Amygdala (tissue), 56 donors: ENCODE measurements at places on chromosomes 5 and 9.

DNA sequence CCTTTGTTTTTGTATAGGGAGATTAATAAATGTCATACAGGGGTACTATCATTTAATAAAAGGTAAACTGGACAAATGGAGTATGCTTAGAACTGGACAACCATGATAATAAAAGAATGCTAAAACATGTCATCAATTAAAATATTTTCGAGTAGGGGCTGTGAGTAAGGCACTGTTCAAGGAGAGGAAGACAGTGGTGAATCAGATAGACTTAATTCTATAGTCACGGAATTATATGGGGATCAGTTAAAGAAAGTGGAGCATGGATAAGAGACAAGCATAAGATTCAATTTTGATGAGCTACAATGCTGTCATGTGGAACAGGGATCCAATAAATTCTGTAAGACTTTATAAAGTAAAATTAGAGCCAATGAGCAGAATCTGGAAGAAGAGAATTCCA is 104.5 kb downstream of the HMHB1 start:
- DNase-seq, result no peak

GRCh38 chr9:89740722-89741121 is 135.9 kb downstream of the GADD45G start:
- DNase-seq, result no peak

DNA sequence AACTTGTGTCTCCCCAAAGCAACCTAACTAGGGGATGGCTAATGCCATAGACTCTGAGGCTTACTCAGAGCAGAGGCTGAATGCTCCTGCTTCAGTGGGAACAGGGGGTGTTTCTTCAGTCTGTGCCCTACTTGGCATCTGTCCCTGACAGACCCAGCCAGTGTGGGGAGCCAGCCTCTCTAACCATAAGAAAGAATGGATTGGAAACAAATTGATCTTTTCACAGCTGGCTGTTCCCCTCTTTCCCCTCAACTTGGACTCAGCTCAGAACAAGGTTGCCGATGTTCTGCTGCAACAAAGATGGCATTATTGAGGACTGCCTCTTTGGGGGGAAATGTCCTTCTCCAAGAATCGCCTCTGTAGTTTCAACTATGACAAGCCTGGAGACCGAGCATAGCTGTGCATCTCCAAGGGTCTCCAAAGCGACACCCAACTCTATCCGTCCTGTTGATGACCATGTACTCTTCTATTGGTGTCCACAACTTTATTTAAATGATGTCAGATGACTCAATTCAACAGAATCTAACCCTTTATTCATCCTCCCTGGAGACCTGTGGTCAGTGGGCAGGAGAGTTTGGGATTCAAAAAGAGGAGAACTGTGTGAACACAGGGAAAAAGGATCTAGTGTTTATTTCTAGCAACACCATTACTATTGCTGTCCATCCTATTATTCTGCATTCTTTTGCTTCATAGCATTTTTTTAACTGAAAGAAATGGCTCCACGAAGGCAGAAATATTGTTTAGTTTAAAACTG is 24.7 kb upstream of the TNC start:
- DNase-seq, result peak; percentile 46

DNA sequence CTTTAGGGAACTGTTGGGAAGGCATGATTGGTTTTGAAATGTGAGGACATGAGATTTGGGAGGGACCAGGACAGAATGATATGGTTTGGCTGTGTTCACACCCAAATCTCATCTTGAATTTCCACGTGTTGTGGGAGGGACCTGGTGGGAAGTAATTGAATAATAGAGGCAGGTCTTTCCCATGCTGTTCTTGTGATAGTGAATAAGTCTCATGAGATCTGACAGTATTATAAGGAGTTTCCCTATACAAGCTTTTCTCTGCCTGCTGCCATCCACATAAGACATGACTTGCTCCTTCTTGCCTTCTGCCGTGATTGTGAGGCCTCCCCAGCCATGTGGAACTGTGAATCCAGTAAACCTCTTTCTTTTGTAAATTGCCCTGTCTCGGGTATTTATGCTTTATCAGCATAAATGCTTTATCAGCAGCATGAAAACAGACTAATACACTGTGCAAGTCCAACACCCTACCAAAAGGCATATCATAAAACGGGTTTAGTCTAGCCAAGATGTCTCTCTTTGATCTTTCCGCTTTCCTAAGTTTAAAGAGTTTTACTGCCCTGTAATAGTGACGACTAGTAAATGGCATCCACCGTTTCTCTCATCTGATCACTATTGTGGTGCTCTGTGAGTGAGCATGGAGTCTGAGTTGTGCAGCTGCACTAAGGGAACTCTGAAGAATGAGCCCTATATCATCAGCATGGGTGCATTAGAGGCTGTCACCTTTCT is 12.9 kb upstream of the ZNF782 start:
- DNase-seq, result no peak

- no peak for DNase-seq
These were observed 108.4 kb upstream of the ALDH1B1 start for GRCh38 chr9:38284039-38284575.

DNA sequence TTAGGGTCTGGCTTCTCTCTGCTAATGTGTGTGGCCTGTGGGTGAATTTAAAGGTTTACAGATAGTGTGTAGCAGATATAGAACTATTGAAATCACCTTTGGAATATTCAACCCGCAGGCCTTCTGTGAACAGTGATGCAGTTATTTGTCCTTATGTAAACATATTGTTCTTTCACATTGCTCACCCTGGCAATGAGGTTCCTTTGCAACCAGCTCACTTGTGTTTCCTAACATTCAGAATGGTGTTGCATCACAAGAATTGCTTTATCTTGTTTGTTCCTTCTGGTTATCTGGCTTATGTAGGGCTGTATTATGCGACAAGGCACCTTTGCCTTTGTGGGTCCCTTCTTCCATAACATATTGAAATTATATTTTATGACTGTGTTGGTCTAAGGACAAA is 370.3 kb downstream of the NNT start:
- no peak for DNase-seq

DNA sequence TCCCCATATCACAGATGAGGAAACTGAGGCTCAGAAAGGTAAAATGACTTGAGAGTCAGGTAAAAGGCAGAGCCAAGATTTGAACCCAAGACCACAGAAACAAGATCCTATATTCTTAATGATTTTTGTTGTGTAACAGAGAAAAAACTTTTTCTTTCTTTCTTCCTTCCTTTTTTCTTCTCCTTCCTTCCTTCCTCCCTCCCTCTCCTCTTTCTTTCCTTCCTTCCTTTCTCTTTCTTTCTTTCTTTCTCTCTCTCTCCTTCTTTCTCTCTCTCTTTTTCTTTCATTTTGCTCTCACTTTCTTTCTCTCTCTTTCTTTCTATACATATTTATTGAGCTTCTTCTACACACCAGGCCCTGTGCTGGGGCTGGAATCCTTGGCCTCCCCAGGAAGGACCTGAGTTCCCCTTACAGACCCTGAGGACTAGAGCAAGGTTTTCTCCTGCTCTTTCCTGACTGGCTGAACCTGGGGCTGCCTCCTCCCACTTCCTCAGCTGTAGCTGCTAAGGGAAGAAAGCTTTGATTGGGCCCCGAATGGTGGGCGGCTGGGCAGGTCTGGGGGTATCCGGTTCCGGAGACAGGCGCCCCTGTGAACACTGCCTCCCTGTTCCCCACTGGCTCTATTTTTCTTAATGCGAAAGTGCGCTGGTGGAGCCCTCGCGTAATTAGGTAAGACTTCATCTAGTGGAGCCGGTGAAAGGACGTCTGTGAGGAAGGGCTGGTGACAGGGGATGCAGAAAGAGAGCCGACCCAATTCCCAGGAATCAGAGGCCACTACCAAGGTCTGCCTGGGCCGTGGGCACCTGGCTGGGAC is 27.4 kb upstream of the KIF12 start:
- no peak for DNase-seq

DNA sequence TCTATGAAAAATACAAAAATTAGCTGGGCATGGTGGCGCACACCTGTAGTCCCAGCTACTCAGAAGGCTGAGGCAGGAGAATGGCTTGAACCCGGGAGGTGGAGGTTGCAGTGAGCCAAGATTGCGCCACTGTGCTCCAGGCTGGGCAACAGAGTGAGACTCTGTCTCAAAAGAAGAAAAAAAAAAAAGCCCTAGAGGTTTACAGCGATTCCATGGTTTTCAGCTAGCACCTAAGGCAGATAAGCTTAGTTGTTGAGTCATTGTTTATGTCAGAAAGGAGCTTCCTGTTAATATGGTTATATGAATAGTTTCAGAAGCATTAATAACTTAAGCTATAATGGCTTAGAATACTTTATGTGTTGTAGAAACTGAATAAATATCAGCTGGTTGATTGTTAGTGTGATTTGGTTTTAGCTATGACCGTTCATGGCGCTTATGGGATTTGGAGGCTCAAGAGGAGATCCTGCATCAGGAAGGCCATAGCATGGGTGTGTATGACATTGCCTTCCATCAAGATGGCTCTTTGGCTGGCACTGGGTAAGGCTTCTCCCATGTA is 13.0 kb downstream of the RNF183 start:
- DNase-seq, result no peak

- peak; percentile 61 for DNase-seq
These were observed 1.4 kb upstream of the CIZ1 start for GRCh38 chr9:128192601-128193371.

GRCh38 chr9:35882263-35882848 is 12.2 kb upstream of the OR13J1 start:
- peak; percentile 60 for DNase-seq

DNA sequence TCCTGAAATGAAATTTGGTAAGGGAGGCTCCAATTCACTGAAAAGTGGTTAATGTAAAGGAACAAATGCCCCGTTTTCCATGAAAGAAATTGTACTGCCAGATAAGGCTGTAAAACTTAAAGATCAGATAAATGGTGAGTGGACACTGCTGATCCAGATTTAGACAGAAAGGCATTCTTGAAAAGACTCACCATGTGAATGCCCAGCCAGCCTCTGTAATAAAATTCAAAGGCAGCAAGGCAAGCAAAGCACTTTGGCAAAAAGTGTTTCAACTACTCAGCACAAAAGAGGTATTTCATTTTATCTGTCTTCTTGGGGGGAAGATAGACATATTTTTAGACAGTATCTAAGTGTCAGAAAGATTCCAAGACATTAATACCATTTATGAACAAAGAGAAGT is 133.6 kb downstream of the MLLT3 start:
- DNase-seq, result no peak

DNA sequence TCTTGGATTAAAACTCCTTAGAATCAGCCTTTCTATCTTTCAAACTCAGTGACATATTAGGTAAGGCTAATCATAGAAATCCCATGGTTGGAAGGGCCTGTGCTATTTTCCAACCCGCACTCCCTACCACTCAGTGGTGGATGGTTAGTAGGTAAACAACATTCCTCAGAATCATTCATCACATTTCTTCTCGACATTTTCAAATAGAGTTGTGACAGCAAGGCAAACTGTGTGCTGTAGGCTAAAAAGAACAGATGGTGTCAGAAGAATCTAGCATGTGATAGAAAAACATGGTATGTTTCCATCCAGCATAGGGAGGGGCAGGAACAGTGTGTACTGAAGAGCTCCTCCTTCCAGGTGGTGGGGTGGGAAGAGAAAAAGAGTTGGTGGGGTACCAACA is 227.3 kb upstream of the NMUR2 start:
- DNase-seq, result no peak

- no peak for DNase-seq
These were observed 1816.1 kb upstream of the C9orf72 start for GRCh38 chr9:29389421-29389820.

DNA sequence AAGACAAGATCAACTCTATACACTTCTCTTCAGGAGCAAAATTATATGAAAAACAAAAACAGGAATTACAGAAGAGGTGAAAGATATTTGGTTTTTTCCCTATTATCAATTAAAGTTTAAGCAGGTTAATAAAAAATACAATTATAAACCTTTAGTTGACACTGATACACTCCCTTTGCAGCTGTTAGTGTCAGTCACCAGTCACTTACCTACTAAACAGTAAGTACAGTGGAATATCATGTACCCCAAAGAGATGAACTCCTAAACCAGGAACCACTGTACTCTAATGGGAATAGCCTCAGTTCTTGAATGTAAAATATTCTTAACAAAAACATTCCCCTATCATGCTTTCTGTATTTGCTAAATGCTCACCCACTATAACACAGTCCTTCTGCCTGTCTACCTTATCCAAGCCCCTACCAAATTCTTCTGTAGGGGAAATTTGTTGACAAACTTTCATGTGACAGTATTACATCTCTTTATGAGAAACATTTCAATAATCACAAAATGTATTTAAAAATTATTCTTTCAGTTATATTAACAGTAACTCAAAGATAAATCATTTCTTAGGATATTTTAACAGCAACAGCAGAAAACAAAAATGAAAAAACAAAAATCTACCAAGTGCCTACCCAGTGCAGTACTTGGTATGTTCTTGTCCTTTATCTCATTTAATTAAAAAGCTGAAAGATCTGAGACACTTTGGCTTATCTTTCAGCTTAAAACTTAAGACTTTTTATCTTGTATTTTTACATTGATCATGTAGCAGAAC is 212.8 kb downstream of the MLLT3 start:
- no peak for DNase-seq

- DNase-seq, result no peak
These were observed 65.4 kb downstream of the DRD1 start for GRCh38 chr5:175378444-175379028.

DNA sequence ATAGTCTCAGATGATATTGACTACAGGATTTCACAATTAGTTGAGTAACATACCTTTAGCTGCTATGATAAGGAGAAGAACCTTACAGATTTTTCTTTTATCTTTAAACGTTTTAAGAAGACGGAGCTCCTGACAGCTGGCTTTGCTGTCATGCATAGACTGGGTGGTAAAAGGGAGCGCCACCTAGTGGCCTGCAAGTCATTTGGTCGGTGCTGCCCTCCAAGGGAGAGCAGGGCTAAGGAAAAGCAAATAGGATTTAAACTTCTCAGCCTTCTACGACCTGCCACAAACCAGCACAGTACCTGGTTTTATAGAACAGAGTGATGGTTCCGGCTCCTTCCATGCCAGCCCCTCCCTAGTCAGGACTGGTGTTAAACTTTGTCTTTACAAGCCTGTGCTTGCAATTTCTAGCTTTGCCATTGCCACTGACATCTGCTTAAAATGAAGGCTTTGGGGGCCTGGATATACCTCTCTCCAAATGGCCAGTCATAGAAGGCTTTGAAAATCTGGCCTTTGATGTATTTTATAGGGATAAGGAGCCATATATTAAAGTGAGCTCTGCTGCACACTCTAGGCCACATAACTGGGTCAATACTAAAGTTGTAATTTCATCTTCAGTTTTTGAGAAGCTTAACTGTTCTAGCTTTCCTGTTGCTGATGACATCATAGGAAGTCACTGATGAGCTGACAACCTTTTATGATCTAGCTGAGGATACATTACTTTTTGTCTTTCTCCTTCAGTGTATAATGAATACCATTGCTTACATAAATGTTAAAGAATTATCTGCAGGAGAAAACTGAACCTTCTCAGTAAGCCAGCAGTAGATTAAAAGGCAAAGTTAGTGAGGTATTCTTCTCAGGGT is 31.1 kb upstream of the ADAMTSL1 start:
- DNase-seq, result peak; percentile 6

GRCh38 chr9:119951090-119951489 is 581.9 kb upstream of the BRINP1 start:
- DNase-seq, result no peak

- no peak for DNase-seq
These were observed 58.7 kb downstream of the ICE1 start for GRCh38 chr5:5481206-5481605.
